ENCODE measurements at places on chromosomes 16 and 17.

DNA sequence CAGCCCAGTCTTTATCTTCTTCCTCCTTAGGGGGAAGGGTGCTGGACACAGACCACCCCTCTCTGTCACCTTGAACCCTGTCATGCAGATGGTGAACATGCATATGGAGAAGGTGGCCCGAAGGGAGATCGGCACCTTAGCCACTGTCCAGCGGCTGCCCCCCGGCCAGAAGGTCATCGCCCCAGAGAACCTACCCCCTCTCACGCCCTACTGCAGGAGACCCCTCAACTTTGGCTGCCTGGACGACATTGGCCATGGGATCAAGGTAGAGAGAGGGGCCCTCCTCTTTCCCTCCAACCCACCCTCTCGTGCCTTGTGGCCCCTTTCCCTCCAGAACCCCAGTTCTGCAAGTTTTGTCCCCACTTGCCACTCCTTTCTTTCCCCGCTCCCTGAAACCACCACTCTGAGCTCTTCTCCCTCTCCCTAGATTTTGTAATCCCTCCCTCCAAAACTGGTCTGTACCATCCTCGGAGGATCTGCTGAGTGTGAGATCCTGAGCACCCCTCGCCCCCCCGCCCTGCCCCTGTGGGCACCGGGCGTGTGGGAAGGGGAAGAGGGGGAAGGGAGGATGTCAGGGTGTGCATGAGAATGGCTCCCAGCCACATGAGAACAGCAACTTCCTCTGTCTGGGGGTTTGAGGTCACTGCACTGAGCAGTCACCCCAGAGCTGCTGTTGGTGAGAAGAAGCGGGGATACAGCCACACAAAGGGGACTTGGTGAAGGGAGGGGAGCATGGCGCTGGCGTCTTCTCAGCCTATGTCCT lies 7.3 kb downstream of the ABI3 start:
- DNase-seq = no peak

DNA sequence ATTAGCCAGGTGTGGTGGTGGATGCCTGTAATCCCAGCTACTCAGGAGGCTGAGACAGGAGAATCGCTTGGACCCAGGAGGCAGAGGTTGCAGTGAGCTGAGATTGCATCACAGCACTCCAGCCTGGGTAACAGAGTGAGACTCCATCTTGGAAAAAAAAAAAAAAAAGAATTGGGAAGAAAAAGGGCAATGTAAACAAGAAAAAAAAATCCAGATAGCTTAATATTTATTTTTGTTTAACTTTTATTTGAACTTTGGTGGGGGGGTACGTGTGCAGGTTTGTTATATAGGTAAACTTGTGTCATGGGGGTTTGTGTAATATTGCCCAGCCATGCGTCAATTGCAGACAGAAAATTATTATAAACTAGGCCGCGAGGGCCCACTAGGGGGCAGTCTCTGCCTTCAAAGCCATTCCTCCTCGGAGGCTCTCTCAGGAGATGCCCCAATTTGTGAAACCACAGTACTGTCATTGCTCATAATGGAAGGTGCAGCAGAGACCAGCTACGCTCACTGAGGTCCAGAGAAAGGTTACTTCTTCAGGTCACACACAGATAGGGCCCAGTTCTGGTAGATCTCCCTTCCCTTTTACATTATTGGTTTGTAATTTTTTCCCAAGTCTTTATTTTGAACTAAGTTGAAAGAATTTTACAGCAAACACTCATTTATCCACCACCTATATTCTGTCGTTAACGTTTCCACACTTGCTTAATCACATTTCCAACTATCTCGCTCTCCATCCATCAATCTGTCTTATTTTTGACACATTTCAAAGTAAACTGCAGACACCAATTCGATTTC lies 206.2 kb downstream of the PRKCB start:
- DNase-seq = no peak

DNA sequence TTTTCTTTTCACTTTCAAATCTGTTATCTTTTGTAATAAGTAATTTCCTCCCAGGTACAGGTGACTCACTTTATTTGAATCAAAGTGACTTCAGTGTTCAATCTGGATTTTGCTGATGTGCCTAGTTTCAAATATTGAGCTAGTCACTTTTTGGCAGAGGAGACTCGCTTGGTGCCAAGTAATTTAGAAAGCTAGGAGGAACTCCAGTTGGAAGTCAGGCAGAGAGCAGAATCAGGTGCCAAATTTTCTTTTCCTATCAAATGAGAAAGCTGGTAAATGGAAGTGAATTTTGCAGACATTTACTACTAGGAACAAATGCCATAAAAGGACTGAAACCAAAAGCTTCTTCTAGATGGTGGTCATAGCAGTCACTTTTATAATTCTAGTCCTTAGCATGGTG lies 656.0 kb upstream of the KIF2B start:
- no peak for DNase-seq

GRCh38 chr16:84929421-84930297 lies 81.7 kb downstream of the ZDHHC7 start:
- no peak for DNase-seq

- DNase-seq = no peak
Observed at GRCh38 chr16:69522732-69523404, 42.9 kb upstream of the NFAT5 start.

GRCh38 chr16:85418978-85419491 lies 194.1 kb upstream of the GSE1 start:
- no peak for DNase-seq

DNA sequence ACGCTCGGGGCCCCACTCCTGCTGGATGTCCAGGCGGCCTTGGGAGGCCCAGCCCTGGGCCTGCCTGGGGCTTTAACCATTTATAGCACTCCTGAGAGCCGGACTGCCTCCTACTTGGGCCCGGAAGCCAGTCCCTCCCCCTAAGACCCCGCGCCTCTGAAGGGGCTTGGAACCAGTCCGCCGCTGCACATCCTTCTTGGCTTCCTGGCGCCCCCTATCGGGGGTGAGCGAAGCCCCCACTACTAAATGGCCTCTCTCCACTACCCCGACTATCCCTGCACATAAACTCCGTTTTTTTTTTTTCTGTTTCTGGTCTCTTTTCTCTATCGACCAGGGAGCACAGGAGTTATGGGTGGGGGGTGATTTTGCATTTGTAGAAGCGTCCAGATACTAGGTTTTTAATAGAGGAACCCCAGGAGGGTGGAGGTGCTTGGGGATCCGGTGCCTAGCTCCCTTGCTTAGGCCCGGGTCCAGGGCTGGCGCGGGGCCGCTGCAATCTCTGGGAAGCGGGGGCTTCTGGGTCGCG lies 633 bp upstream of the NOL3 start:
- no peak for DNase-seq

GRCh38 chr16:12093902-12094301 lies 117.4 kb downstream of the SNX29 start:
- no peak for DNase-seq

DNA sequence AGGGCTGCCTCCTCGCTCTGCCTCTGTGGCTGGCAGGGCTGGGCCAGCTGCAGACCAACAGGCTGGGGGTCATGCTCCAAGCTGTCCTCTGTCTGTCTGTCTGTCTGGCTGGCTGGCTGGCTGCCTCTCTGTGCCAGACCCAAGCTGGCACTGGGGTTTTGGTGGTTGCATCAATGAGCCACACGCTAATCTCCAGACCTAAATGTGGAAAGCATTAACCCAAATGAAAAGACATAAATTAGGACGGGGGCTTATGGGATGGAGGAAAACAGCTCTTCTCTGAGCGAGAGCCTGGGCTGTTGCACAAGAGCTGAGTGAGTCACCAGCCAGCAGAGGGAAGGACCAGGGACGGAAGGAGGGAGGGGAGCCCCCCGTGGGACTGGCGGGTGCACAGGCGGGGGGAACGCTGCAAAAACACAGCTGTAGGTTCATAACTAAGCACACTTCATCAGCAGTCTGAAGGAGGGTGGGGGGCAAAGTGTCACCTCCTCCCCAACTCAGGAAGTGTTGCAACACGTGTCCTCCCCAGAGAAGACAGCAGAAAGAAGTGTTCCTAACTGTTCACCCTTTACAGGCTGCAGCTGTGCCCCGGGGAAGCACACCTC lies 83.4 kb downstream of the GAS7 start:
- peak; percentile 93 for DNase-seq

DNA sequence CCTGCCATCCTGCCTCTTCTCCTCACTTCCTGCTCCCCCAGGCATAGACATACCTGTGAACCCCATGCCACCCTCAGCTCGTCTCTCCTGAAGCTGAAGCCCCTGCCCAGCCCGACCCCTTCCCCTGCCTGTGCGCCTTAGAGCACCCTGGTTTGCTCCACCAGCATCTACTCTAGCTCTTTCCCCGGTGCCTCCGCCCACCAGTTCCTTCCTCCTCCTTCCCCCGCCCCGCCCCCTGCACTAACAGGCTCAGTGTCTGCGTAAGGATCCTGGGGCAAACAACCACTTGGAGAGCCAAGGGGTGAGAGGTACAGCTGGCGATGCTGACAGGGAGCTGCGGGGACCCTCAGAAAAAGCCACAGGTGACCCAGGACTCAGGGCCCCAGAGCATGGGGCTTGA lies 1.9 kb downstream of the GPR142 start:
- no peak for DNase-seq

- DNase-seq = no peak
Observed at GRCh38 chr17:49552070-49552751, 23.5 kb upstream of the NXPH3 start.

GRCh38 chr17:56159826-56160380 lies 6.6 kb downstream of the ANKFN1 start:
- DNase-seq = no peak

GRCh38 chr16:85556456-85557082 lies 56.6 kb upstream of the GSE1 start:
- DNase-seq = no peak

- DNase-seq = no peak
Observed at GRCh38 chr17:72778169-72779151, 314.0 kb downstream of the SLC39A11 start.

DNA sequence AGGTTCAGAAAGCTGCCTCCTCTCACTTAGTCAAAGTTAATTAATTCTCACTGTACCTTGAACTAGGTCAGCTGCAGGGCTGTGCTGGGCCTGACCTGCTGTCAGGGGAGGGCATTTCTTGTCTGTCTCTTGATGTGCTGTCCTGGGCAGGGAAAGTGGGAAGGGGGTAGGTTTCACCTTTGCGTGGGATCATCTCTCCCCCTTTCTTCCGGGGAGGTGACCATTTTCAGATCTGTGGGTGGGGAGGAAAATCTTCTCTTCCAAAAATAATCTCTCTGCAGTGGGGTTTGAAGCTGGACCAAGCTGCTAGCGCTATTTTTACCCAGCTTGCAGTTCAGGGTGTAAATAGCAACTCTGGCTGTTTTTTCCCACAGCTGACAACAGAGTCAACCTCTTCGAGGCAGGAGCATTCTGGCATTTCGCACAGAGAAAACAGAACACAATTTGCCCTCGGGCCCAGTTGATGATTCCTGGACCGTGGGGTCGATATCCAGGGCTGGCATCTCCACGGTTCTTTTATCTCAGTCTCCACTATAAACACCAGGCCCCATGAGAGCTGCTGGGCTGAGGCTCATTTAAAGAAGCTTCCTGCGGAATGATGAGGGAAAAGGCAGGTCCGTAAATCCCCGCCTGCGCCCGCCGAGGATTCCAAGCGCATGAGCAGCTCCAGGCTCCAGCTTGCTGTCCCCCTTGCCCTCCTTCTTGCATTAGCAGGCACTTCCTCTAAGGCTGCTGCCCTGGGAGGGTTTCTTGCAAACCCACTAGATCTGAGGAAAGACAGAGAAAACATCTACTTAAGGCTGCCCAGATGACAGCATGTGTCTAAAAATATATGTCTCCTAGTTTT lies 93.9 kb downstream of the YPEL2 start:
- DNase-seq = no peak

DNA sequence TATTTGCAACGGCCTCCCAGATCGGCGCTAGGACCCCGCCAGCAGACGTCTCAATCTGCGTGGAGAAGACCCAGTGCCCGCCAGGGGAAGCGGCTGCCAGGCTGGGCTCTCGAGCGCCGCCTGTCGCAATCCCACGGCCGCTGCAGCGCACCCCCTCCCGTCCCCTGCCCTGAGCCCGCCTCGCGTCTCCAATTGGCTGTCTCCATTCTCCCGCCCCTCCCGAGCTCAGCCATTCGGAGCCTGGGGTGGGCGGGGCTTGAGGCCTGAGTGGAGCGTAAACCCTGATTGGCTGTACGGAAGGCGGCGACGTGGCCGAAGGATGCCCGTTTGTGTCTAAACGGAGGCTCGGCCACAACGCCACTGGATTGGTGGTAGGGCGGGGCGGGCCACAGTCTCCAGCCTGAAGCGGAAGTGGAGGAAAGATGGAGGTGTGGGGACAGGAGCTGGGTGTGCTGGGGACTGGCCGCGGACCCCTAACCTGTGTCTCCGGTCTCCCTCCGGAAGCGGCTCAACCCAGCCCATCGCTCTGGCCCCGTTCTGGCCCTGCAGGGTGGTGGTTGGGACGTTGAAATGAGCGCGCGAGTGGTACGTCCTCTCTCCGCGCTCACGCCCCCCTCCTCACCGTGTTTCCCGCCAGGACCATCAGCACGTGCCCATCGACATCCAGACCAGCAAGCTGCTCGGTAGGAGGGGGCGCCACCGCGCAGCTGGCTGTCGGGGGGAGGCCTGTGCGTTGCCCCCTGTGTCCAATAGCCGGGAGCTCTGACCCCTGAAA lies at the start of gene CDK5RAP3:
Gene CDK5RAP3, plus strand, starts transcription at position 389 of the 775 bp plus-strand sequence. Its CDS starts 34 bp downstream, at position 423.
- peak; percentile 92 for DNase-seq

GRCh38 chr17:79840269-79840988 lies 1.2 kb upstream of the CBX4 start:
- no peak for DNase-seq

- no peak for DNase-seq
Observed at GRCh38 chr17:15007147-15007553, 258.0 kb downstream of the PMP22 start.

- no peak for DNase-seq
Observed at GRCh38 chr16:61926766-61927165, 109.5 kb downstream of the CDH8 start.

- no peak for DNase-seq
Observed at GRCh38 chr17:2700030-2700490, 11.5 kb downstream of the CLUH start.

- DNase-seq = no peak
Observed at GRCh38 chr17:80987941-80988461, 3.6 kb upstream of the CHMP6 start.

DNA sequence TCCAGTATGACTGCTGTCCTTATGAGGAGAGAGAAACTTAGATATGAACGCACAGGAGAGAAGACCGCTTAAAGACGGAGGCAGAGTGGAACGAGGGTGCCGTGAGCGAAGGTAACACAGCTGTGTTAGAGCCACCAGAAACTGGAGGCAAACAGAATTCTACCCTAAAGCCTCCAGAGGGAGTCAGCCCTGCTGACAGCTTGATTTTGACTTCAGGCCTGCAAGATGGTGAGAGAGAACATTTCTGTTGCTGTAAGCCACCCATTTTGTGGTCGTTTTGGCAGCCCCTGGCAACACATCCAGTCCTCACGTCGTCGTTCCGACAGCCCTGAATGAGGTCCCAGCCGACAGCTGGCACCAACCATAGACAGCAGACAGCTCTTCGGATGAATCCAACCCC lies 2.8 kb upstream of the SPATA2L start:
- no peak for DNase-seq
